ENCODE measurements at places on chromosomes 11 and 22. TPM values are rescaled to one million over a fixed set of nuclear protein-coding genes. Genes with fewer than 3 reads are reported as not detected.

The CNIH2 gene
- 12.4 TPM for total RNA-seq

The SLC37A2 gene
- total RNA-seq: not detected

- DNase-seq: no peak
Measured at GRCh38 chr11:113992459-113993110, 17.7 kb downstream of the HTR3A start.

- no peak for DNase-seq
Measured at GRCh38 chr11:65194564-65194963, 12.8 kb downstream of the CAPN1 start.

DNA sequence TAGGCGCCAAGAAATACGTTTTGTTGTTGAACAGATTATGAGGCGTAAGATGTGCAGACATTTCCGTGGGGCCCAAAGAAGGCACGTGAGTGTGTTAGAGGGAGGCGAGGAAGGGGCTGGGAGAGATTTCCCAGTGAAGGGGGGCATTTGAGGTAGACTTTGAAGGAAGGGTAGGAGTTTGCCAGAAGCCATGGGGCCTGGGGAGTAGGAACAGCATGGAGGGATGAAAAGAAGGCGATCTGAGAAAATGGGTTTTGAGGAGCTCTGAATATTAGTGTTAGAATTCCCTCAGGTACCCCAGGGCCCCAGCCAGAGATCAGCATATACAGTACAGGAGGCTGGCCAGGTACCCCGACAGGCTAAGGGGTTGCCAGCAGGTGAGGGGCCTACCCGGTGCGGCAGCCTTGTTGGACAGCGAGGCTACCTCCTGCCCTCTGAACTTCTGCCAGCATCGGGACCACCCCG is 414 bp upstream of the MIEF1 start:
- no peak for DNase-seq

The HEPHL1 gene
- not detected for total RNA-seq
